Glutamatergic neuron (in vitro differentiated cells): ENCODE measurements at places on chromosomes 1 and 21. TPM values are rescaled to one million over a fixed set of nuclear protein-coding genes. Genes with fewer than 3 reads are reported as not detected.
A peak's percentile ranks its signal among the peaks of the same experiment; 100 is the strongest.

DNA sequence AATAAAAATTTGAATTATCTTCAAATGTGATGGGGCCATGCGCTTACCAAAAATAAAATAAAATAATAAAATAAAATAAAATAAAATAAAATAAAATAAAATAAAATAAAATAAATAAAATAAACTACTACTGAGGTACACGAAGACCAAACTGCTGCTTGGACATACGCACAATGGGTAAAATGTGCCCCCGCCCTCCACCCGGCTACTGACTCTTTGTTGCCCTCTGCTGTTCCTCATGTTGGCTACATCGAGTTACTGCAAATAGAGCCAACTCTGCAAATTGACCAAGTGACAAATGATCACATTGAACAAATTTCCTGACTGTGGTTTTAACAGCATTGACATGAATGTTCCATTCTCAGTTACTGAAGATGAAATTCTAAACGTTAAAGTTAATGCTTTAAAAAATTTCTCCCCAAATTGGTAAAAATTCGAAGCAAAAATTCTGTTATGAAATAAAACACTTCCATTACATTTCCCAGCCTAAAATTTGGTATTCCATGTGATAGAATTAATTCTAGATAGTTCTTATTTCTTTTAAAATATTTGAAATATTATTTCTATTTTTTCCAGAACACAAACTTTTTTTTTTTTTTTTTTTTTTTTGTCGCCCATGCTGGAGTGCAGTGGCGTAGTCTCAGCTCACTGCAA lies 18.8 kb upstream of the MAP1LC3C start:
- H3K27me3 ChIP-seq = no peaks in the 10 kb centered on the region
- H3K4me1 ChIP-seq = no peaks in the 10 kb centered on the region
- DNase-seq = peak; percentile 56
- H3K4me3 ChIP-seq = no peak overlapping the region

- DNase-seq = no peak
- H3K27me3 ChIP-seq = peaks cover 6% of the 10 kb centered on the region
- no peak overlapping the region for H3K4me3 ChIP-seq
- no peaks in the 10 kb centered on the region for H3K36me3 ChIP-seq
- peaks cover 4% of the 10 kb centered on the region for H3K4me1 ChIP-seq
- H3K27ac ChIP-seq = no peak overlapping the region
Measured at GRCh38 chr1:231424950-231425805, 3.1 kb upstream of the EGLN1 start.

- H3K36me3 ChIP-seq = no peaks in the 10 kb centered on the region
- DNase-seq = no peak
- H3K4me1 ChIP-seq = peaks cover 23% of the 10 kb centered on the region
- peaks cover 5% of the 10 kb centered on the region for H3K27me3 ChIP-seq
- H3K4me3 ChIP-seq = no peak overlapping the region
Measured at GRCh38 chr1:22808676-22809483, 98.2 kb downstream of the EPHB2 start.

- H3K4me1 ChIP-seq = no peaks in the 10 kb centered on the region
- H3K4me3 ChIP-seq = no peak overlapping the region
- H3K27me3 ChIP-seq = no peaks in the 10 kb centered on the region
- H3K27ac ChIP-seq = no peak overlapping the region
Measured at GRCh38 chr1:115426956-115427355, 88.9 kb upstream of the NGF start.

- no peaks in the 10 kb centered on the region for H3K36me3 ChIP-seq
- no peak overlapping the region for H3K4me3 ChIP-seq
- H3K27ac ChIP-seq = no peak overlapping the region
- peaks cover 3% of the 10 kb centered on the region for H3K27me3 ChIP-seq
- no peak for DNase-seq
Measured at GRCh38 chr1:7973086-7973485, 11.6 kb downstream of the PARK7 start.

GRCh38 chr1:232016616-232017015 lies 390.0 kb downstream of the DISC1 start:
- H3K36me3 ChIP-seq = no peaks in the 10 kb centered on the region
- no peak overlapping the region for H3K4me3 ChIP-seq
- no peaks in the 10 kb centered on the region for H3K27me3 ChIP-seq
- DNase-seq = no peak

- H3K4me1 ChIP-seq = peaks cover 9% of the 10 kb centered on the region
- DNase-seq = peak; percentile 25
- peak overlapping the region; percentile 28 for H3K4me3 ChIP-seq
- peaks cover 9% of the 10 kb centered on the region for H3K27me3 ChIP-seq
Measured at GRCh38 chr1:52659851-52660596, 27.1 kb downstream of the SHISAL2A start.

- H3K4me1 ChIP-seq = no peaks in the 10 kb centered on the region
- no peak for DNase-seq
- peaks cover 11% of the 10 kb centered on the region for H3K36me3 ChIP-seq
- no peak overlapping the region for H3K4me3 ChIP-seq
- no peak overlapping the region for H3K27ac ChIP-seq
- no peaks in the 10 kb centered on the region for H3K27me3 ChIP-seq
Measured at GRCh38 chr1:211198880-211199279, 60.3 kb upstream of the RCOR3 start.

DNA sequence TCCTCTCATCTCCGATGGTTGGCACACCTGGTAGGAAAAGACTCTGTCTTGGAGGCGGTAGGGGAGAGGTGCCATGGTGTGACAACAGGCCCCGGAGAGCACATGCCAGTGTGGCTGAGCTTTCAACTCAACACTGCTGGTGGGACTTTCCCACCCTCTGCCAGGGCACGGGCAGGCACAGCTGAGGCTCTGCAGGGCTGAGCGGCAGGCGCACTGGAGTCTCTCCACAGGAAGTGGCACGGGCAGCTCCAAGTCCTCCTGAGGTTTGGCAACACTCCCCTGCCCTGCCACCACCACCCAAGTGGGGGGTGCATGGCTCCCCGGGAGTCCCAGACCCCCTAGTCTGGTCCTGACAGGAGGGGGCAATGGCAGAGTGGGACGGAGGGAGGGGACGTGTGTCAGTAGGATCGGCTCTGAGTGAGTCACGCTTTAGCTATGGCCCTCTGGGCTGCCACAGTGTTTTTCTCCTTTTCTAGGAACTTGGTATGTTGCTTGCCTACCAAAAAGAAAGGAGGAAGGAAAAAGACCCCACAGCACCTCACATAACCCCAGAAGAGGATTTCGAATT lies 27.3 kb upstream of the EVA1B start:
- peaks cover 8% of the 10 kb centered on the region for H3K27me3 ChIP-seq
- DNase-seq = no peak
- H3K4me1 ChIP-seq = peaks cover 46% of the 10 kb centered on the region
- peak overlapping the region; percentile 42 for H3K4me3 ChIP-seq

DNA sequence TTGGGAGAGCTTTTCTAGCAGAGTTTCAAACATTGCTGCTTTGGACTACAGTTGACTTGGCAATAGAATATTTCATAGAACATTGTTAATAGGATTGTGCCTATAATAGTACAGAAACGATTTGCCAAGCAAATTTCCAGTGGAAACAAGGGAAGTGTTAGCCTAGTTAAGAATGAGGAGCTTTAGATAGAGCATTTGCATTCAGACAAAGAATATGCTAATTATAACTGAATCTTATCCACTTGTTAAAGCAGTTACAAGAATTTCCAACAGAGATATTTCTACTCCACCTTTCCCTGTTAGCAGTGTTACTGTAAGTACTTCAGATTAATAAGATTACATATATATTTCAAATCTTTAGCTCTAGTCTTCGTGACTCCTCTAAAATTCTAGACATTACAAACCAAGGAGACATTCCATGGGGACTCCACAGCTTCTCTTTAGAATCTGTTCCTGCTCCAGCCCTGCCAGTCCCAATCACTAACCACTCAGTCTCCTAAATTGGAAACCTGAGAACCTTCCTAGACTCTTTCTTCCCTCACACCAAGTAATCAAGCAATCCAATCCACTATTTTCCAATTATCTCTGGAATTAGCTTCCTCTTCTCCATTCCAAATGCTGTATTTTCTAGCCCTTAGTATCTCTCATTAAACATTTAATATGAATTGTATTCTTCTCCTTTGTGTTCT lies 141.8 kb upstream of the PBX1 start:
- H3K27me3 ChIP-seq = no peaks in the 10 kb centered on the region
- no peaks in the 10 kb centered on the region for H3K4me1 ChIP-seq
- H3K27ac ChIP-seq = no peak overlapping the region
- no peaks in the 10 kb centered on the region for H3K36me3 ChIP-seq
- no peak overlapping the region for H3K4me3 ChIP-seq

DNA sequence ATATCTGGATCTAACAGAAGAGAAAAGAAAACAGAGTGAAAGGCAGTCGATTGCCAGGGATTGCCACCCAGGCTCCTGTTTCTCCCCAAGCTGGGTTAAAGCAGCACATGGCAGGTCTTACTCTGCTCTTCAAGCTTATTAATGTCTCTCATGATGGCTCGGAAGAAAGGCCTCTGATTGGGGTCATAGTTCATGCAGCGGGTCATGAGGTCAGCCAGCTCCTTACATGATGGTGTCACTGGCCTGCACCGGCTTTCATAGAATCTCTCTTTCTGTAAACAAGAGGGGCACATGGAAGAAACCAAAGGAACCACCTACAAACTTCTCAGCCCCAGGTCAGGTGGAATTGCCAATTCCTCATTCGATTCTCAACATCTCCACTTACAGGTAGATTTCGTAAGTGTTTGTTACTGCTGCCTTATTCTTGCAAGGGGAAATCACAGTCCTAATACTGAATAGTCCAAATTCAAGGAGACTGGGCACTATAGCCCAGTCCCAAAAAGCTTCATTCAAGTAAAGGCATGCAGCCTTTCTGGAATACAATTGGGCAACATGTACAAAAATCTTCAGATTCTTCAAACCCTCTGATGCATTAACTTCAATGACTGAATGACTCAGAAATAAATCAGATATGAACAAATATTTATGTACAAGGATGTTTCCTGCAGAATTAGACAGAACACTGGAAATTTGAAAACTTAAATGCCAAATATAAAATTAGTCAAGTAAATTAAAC lies 96.6 kb downstream of the RAVER2 start:
- peaks cover 6% of the 10 kb centered on the region for H3K36me3 ChIP-seq
- DNase-seq = no peak
- H3K27me3 ChIP-seq = peaks cover 5% of the 10 kb centered on the region
- no peak overlapping the region for H3K4me3 ChIP-seq

DNA sequence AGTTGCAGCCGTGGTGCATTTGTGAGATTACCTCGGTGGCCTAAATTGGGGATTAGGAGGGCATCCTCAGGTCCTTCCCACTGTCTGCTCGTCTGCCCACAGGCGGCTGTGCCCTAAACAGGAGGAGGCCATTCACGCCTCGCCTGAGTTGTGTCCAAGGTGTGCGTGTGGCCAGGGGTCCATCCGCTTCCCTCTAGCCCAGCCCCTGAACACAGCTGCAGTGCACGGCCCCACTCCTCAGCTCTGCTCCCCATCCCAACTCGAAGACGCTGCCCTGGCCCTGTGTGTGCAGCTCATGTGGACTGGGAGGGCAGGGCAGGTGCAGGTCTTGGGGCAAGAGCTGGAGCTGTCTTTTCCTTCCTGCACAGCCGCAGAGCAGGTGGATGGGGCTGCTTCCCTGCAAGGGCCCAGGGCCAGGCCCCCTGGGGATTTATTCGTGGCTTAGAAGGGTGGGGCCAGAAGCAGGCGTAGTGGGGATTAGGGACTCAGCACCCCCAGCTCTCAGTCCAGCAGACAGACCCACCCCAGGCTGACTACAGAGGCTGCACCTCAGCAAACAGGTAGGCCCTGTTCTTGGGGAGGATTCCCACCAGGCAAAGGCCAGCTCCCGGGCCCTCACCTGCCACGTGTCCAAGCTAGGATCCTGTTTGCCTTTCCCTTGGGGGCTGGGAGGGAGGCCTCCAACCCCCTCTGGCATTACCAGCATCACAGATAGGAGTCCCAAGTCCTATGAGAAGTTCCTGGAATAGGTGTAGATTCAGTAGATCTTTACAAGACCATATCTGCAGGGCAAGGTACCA lies 4.3 kb downstream of the GUK1 start:
- no peak overlapping the region for H3K27ac ChIP-seq
- DNase-seq = no peak
- H3K4me3 ChIP-seq = no peak overlapping the region
- peaks cover 13% of the 10 kb centered on the region for H3K27me3 ChIP-seq
- H3K36me3 ChIP-seq = no peaks in the 10 kb centered on the region

- H3K27ac ChIP-seq = no peak overlapping the region
- no peak overlapping the region for H3K4me3 ChIP-seq
- H3K36me3 ChIP-seq = no peaks in the 10 kb centered on the region
- DNase-seq = no peak
Measured at GRCh38 chr1:242185731-242186130, 186.8 kb upstream of the MAP1LC3C start.

- no peak overlapping the region for H3K27ac ChIP-seq
- peaks cover 4% of the 10 kb centered on the region for H3K4me1 ChIP-seq
- DNase-seq = no peak
- H3K4me3 ChIP-seq = no peak overlapping the region
- no peaks in the 10 kb centered on the region for H3K27me3 ChIP-seq
- H3K36me3 ChIP-seq = no peaks in the 10 kb centered on the region
Measured at GRCh38 chr1:159009287-159009686, 420 bp upstream of the IFI16 start.

GRCh38 chr1:32709476-32709875 lies 6.9 kb upstream of the SYNC start:
- DNase-seq = no peak
- H3K4me1 ChIP-seq = no peaks in the 10 kb centered on the region
- H3K4me3 ChIP-seq = no peak overlapping the region
- H3K27ac ChIP-seq = no peak overlapping the region

DNA sequence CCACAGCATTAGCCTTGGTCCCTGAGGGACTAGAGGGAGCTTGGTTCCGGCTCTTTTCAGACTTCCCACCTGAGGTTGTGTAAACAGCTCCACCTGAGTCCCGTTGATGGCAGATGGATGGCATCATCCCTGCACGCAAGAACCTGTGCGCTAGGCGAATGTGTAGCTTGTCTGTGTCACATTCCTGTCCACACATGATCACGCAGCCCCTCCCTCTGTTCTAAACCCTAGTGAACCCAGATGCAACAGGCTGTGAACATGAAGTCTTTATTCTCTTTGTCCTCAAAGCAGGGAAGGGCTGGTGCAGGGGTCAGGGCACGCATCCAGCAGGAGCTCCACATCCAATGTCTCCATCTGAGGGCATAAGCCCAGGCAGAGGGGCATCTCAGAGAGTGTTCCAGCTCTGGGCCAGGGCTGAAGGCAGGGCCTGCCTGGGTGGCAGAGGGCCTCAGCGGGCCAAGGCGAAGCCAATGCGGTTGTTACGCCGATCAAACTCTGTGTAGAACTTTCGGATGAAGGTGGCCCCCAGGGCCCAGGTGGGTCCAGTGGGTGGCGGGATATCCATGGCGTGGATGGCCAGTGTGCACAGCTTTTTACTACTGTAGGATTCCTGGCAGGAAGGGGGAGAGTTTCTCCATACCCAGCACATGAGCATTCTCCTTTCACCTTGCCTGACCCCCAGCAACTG lies 2.9 kb upstream of the ETNK2 start:
- no peak overlapping the region for H3K4me3 ChIP-seq
- H3K36me3 ChIP-seq = no peaks in the 10 kb centered on the region
- H3K4me1 ChIP-seq = no peaks in the 10 kb centered on the region
- peaks cover 13% of the 10 kb centered on the region for H3K27me3 ChIP-seq
- DNase-seq = no peak

GRCh38 chr1:43880604-43881003 lies 53.0 kb upstream of the ARTN start:
- peaks cover 7% of the 10 kb centered on the region for H3K4me1 ChIP-seq
- H3K27me3 ChIP-seq = peaks cover 2% of the 10 kb centered on the region
- no peak overlapping the region for H3K4me3 ChIP-seq
- no peak overlapping the region for H3K27ac ChIP-seq
- no peaks in the 10 kb centered on the region for H3K36me3 ChIP-seq
- no peak for DNase-seq

SEC16B gene
- total RNA-seq = 0.93 TPM

KRTAP19-1 gene
- not detected for total RNA-seq

OR2T35 gene
- total RNA-seq = not detected

CFAP107 gene
- total RNA-seq = not detected

MTARC1 gene
- total RNA-seq = 22.0 TPM
